Left ventricle myocardium superior (tissue), 1 donor: ENCODE measurements at places on chromosomes 4 and X.

GRCh38 chr4:124386648-124387047 lies 325.9 kb downstream of the ANKRD50 start:
- DNase-seq: no peak

DNA sequence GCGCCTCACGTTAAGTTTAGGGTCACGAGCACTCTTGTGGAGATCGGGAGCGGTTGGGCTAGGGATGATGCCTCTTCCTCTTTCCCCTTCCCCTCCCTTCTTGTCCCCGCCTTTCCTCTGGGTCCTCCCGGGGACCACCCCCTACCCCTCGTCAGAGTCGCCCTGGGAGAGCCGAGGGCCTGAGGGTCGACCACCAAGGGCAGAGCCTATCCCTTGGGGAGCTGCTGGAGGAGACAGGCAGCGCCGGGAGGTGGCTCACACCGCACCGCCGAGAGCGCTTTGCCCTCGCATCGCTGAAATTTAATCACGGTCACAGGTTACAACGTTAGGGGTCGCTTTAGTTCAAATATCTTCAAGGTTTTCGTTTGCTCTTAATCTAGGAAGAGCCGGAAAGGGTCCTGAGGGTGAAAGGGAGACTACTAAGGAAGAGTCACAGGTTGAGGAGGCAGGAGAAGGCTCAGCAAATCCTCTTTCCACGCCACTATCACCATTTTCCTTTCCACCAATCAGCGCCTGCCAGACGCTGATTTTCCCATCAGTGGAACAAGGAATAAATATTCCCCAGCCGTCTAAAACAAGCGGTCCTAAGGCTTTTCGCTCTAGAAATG lies 528 bp upstream of the SNCA start:
- no peak for DNase-seq

DNA sequence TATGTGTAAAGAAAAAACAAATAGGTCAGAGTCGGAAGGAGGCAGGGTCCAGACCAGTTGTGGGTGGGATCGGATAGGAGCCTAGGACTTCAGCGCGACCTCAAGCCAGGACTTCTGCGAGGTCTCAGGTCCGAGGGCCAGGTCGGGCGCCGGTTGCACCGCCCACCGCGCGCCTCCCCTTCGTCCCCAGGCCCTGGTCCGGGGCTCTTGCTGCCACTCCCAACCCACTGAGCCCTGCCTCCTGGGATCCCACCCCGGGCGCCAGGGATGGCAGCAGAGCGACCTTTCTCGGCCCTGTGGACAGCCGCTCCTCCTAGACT lies 12.3 kb downstream of the PITX2 start:
- no peak for DNase-seq

GRCh38 chr4:75545526-75545925 lies 10.3 kb upstream of the ODAPH start:
- DNase-seq: no peak

GRCh38 chr4:69831646-69832325 lies 28.2 kb downstream of the SULT1E1 start:
- DNase-seq: no peak

DNA sequence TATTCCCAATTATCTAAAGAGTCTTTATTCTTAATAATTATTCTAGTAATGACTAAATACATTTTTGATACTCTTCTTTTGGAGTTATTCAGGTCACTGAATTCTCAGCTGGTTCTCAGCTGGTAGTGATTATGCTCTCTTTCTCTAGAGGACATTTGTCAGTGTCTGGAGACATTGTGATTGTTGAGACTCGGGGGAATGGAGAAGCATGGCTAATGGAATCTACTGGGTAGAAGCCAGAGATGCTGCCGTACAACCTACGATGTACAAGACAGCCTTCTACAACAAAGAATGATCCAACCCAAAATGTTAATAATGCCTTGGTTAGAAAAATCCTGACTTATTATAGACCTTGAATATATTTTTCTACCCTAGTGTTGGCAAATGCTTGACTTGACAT lies 149.2 kb upstream of the ANKRD50 start:
- no peak for DNase-seq
